CD8-positive, alpha-beta memory T cell (primary cell): ENCODE measurements at places on chromosomes 6 and 20.

- DNase-seq = no peak
Observed at GRCh38 chr20:38932457-38933120, 6.4 kb downstream of the FAM83D start.

DNA sequence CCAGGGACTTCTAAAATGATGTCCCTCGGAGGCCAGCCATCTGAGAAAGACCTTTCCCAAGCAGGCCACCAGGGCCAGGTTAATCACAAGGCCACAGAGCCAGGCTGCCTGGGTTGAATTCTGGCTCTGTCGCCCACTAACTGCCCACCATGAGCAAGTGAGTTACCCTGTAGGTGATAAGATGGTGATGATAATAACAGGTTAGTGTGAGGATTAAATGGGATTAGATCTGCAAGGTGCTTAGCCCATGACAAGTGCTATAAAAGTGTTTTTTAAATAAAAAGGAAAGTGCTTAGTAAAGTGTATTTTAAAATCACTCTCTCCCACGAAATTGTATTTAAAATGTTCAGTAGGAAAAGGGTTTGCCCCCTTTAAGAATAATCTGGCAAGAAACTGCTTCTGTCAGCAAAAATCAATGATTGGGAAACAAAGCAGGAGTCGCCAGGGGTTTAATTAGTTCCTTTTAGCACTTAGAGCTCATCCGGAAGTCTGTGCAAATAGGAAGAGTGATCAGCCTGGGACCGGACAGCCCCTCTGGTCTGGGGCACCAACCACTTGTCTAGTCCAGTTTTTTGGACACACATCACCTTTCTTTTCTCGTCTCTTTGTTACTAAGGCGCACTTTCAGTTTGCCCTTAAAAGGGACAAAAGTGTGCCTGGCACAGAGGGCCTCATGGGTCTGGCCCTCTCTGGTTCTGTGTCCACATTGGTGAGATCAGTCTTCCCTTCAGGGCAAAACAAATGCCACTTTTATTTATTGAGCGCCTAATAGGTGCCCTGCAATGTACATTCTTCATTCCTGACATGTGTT is 150.4 kb downstream of the GRM4 start:
- no peak for DNase-seq

DNA sequence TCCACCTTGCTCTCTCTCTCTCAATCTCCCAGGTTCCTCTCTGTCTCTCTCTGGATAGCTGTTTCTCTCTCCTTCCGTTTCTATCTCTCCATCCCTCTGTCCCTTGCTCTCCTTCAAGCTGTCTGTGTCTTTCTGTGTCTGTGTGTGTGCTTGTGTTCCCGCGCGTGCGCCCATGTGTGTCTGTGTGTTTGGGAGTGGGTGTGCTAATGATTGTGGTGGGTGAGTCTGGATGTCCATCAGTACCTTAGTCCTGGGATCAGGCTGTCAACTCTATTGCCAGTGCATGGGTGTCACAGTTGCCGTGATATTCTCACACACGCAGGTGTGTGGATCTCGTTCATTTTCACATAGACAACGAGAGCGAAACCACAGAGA is 1380.6 kb upstream of the DEFB115 start:
- DNase-seq = no peak

GRCh38 chr6:27059621-27060425 is 187.7 kb upstream of the PRSS16 start:
- DNase-seq = no peak

DNA sequence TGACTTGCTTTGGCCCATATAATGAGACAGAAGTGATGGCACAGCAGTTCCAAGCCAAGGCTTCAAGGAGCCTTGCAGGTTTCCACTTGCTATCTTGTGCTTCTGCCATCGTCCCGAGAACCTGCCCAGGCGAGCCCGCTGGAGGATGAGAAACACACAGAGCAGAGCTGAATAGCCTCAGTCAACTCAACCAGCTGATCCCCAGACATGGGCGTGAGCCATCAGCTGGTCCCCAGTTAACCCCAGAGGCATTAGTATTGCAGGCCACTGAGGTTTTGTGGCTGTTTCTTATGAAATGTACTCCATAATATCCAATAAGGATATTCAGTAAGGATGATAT is 81.7 kb upstream of the SHLD1 start:
- DNase-seq = no peak

- DNase-seq = no peak
Observed at GRCh38 chr6:21383450-21384085, 210.0 kb upstream of the SOX4 start.

DNA sequence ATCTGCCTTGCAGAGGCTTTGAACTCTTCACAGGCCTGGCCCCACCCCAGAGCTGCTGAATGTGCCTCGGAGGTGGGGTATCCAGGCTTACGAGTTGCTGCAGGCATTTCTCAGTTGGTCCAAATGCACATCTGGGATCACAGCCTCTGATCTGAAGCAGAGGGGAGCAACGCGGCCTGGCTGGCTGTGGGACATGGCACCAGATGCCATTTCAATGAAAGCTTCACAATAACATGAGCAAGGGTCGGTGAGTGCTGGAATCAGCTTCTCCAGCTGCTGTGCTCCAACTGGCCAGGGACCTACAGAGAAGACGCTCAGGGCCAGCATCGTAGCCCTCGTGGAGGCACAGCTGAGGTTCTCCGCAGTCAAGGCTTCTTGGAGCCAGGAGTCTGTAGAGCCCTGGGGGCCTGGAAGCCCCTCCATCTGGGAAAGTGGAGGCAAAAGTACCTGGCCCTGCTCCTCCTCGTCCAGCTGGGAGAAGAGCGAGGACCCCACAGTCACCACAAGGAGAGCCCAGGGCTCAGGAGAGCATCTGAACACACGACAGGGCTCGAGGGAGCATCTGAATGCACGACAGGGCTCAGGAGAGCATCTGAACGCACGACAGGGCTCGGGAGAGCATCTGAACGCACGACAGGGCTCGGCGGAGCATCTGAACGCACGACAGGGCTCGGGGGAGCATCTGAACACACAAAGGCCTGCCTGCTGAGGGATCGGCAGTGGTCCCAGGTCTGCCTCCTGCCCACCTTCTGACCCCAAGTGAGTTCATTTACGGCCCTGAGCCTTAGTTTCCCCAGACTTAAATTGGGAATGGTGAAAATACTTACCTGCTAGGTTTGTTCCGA is 165.2 kb downstream of the DLL1 start:
- no peak for DNase-seq

GRCh38 chr6:16539086-16539931 is 222.0 kb downstream of the ATXN1 start:
- DNase-seq = no peak

DNA sequence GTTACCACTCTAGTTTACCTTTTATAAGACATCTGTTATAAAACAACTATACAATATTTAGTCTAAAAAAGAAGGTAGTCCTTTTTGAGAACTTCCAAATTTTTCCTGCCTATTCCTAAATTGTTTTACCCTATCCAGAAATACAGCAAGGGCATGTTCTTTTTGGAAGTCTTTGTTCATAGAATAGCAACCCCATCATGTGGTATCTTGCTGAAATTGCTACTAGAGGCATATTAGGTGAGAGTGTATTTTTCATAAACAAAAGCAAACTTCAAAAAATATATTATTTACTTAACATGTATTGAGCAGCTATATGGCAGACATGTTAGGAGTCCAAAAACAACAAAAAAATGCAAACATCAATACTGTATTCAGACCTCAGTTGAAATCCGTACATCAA is 371.8 kb upstream of the NRSN1 start:
- DNase-seq = no peak

- no peak for DNase-seq
Observed at GRCh38 chr6:43725643-43726580, 38.3 kb upstream of the MRPS18A start.
